Activated CD4-positive, alpha-beta T cell treated with anti-CD3 and anti-CD28 coated beads for 48 hours (primary cell): ENCODE measurements at places on chromosomes 1 and 21.

- no peak for DNase-seq
Measured at GRCh38 chr1:220368352-220369265, 96.4 kb upstream of the RAB3GAP2 start.

DNA sequence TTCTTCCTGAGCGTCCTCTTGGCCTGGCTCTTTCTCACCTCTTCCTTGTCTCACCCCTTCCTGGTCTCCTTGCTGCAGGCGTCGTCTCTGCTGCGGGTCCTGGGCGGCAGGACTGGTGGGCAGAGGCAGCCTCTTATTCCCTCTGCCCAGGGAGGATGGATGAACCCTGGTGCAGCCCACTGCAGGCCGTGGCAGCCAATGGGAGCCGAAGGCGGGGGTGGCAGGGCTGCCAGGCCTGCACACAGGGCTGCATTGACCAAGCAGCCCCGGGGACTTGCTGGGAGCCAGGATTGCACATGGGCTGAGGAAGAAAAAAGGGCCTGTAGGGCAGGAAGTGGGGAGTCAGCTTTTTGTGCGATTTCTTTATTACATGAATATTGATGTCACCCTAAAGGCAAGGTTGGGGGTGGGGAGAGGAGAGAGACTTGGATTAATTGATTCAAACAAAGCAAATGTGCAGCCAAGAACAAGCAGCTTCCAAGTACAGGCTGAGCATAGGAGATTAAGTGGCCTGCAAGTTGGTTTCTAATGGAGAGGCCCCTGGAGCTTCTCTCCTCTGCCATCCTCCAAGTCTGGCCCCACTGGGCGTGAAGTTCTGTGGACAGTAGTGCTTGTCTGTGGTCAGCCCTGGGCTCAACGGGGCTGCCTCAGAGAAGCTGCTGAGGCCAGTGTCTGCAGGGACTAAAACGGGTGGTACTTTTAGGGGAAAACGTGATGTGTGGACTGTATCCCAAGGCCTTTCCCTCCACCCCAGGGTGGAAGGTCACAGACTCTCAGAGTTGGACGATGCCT, at the start of gene S100B:
Gene S100B (minus strand): TSS at position 108 of the 792 bp plus-strand sequence. CDS start 2,667 bp downstream, outside the sequence.
- no peak for DNase-seq

DNA sequence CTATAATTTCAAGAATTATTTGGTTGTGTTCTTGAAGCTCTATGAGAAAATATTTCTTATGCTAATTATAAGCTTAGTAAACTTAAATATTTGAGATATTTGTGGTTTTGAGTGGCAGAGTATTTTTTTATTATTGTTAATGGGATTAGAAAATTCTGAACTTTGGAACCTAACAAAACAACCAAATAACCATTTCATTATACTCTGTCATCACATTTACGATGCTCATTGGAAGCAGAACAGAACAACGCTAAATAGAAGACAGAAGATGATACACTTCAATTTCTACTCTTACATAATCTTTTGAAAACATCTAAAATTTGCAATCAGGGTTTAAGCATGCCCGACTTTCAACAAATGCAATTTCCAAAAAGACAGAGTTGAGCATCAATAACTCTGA, 270.2 kb downstream of the PTPRC start:
- DNase-seq = no peak

- no peak for DNase-seq
Measured at GRCh38 chr1:57067863-57068262, 102.0 kb upstream of the C8B start.

DNA sequence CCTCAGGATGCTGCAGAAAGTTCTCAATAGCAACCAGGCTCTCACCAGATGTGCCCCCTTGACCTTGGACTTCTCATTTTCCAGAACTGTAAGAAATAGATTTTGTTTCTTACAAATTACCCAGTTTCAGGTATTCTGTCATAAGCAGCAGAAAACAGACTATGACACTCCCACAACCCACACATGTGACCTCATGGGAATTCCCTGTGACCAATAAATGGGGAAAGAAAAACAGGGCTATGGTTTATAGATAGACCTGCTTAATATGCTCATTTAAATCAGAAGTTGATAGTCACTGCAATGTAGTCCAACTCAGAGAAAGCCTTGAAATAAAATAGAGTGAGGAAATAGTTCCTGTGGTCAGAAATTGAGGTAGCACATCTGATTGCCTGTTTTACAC, 380.9 kb upstream of the PTBP2 start:
- no peak for DNase-seq

- no peak for DNase-seq
Measured at GRCh38 chr1:187313115-187313514, 484.4 kb downstream of the PLA2G4A start.

DNA sequence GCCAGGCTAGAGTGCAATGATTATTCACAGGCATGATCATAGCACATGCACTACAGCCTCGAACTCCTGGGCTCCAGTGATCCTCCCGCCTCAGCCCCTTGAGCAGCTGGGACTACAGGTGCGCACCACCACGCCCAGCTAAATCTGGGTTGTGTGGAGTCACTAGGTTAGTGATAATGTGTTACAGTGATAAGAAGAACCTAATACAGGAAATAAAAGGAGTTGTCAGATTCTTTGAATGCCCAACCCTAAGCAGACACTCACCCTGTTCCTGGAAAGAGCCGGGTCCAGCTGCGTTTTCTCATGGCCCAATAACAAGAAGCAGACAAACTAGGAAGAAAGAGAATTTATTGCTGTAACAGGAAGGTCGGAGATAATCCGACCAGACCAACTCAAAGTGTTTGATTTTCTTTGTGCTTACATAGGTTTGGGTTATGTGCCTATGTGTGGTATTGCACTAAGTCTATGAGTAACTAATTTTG, 8.8 kb downstream of the IFNGR2 start:
- DNase-seq = no peak

GRCh38 chr1:37765916-37766664, 1.2 kb upstream of the EPHA10 start:
- DNase-seq = peak; percentile 59

DNA sequence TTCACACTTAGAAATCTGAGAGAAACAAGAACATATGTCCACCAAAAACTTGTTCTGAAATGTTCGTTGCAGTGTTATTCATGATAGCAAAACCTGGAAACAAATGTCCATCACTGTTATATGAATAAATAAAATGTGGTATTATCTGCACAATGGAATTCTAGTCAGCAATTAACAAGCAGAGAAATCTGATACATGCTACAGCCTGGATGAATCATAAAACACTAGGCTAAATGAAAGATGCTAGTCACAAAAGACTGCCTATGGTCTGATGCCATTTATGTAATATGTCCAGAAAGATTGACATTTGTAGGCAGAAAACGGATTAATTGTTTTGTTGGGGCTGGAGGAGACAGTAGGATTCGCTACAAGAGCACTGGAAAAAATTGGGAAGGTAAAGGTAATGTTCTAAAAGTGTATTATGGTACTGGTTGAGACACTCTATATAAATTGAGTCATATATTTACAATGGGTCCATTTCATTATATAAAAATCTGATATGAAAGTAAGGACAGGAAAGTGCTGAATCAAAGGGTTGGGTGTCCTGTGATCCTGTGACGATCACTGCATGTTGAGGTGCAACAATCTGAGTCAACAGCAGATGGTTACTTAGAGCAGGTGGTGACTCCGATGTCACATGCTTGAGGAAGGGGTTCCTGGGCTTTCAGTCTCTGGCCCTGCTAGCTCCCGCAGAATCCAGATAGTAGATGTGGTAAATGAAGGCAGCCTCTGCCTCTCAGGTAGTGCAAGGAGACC, 102.1 kb upstream of the NBPF4 start:
- no peak for DNase-seq

DNA sequence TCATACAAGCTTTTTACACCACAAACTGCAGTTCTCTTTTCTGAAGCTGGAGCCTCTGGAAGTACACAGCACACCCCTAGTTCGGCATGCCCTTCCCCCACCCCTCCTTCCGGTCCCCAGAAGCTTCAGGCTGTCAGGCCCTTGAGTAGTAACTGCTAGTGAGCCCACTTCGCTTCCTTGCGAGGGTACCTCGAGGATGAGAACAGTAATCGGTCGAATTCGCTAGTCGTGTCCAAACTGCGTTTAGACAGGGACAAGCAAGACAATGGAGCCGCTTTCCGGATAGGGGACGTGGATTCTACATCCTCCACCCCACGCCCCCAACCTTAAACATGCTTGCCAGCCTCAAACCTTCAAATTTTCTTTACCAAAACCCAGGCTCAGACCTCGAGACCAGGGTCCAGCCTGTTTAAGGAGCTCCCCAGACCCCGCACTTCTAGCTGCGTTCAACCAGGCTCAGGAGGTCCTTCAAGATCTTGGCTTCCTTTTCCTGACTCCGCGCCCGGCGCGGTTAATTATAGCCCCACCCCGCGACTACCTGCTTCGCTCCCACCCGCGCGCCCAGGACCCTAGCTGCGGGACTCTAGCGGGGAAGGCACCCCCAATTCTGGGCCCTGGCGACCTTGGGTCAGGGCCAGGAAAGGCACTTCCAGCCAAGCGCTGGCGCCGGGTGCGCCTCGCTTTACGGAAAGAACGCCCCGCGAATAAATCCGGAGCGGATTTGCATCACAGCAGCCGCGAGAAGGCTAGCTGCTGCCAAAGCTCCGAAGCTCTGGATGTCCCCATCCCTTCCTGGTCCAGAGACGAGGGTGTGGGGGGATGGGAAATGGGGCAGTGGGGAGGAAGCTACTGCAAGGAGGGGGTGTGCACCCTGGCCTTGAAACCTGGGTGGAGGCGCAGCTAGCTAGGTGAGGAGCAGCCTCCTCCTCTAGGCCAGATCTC, 8.1 kb upstream of the TSPAN1 start:
- peak; percentile 49 for DNase-seq

DNA sequence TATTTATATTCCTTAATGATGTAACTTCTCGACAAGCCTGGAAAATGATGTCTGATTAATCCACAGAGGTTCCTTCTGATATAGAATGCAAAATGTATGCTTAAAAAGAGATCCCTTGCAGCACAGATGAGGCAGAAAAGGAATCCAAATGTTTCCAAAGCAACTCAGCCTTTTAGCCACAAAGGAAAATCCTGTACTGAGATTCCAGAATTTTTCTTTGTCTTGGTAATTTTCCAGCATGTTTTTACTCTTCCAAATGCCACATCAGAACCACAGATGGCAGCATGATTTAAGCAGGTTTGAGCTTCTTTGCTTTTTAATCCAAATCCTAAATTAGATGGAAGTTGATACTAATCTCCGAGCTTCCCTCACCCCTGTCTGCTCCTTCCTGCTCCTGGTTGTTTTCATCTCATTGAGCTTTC, 176.4 kb upstream of the PALMD start:
- no peak for DNase-seq

GRCh38 chr1:90048043-90048442, 53.1 kb downstream of the ZNF326 start:
- no peak for DNase-seq

- DNase-seq = no peak
Measured at GRCh38 chr1:183604815-183605214, 14.6 kb upstream of the NCF2 start.

- no peak for DNase-seq
Measured at GRCh38 chr1:10945991-10946509, 66.4 kb upstream of the TARDBP start.

DNA sequence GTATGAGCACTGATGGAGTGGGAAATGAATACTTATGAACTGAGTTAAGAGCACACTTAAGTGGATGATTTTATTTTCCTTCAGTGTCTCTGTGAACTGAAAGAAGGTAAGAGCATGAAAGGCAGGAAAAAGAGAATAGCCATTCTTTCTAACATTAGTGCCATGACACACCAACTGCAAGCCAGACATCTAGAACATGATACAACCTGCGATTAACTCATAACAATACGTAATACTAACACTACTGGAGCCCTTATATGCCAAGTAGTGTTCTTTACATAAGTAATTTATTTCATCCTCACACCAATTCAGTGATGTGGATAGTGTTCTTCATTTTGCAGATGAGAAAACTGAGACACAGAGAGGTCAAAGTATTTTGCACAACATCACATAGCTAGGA, 56.7 kb downstream of the PRRX1 start:
- DNase-seq = no peak

- DNase-seq = peak; percentile 8
Measured at GRCh38 chr1:53362851-53363642, 35.2 kb upstream of the LRP8 start.

- DNase-seq = no peak
Measured at GRCh38 chr1:89733748-89734147, 87.1 kb upstream of the LRRC8D start.

DNA sequence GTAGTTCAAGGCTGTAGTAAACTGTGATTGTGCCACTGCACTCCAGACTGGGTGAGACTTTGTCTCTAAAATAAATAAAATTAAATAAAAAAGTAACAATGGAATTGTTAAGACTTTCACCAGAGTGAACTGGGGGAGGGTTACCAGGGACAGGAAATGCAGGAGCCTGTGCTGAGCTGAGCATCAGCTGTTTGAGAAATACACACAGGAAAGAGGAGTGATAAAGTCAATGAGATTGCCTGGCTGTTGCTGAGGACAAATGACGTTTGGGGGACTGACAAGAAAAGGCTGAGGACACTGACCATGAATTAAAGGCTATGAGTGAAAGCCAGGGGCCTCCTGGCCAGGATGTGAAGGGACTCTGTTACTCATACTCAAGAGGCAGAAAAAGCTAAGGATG, 226.3 kb downstream of the SETD4 start:
- no peak for DNase-seq

DNA sequence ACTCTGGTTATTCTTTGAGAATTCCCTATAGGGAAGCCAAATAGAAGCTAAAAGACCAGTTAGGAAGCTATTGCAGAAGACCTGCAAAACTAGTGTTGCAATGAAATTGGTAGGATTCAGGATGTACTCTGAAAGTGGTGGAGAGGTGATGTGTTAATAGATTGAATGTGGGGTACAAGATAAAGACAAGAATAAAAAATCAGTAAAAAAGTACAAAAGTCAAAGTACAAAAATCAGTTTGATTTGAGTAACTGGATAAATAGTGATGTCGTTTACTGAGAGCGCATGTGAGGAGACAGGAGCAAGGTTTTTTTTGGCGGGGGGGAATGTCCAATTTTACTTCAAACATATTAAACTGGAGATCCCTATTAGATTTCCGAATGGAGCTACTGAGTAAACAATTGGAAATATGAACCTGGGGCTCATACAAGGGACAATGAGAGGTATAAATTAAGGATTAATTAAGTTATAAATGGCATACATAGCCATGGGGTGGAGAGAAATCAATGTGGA, 2.5 kb upstream of the DCAF8 start:
- no peak for DNase-seq

- no peak for DNase-seq
Measured at GRCh38 chr1:154957091-154957657, 1.3 kb upstream of the PBXIP1 start.

- no peak for DNase-seq
Measured at GRCh38 chr1:96076589-96076988, 645.0 kb upstream of the PTBP2 start.

GRCh38 chr1:68521286-68521685, 24.4 kb upstream of the DEPDC1 start:
- no peak for DNase-seq

DNA sequence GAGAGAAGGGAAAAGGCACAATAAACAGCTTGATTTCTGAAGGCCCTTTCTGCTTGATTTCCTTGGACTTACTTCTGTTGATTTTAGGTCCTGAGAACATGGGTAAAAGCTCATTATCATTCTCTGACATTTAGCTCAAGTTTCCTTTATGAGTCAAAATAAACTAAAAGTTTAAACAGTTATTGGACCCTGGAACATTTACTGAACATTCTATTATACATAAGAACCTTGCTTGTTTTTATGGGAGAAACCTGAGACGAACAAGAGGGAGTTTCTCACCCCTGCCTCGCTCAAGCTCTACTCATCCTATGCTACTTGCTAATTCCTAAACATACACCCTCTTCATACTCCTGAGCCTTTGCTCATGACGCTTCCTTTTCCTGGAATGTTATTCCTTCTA, 538.3 kb upstream of the PKN2 start:
- no peak for DNase-seq

GRCh38 chr1:229046251-229046853, 224.6 kb upstream of the RAB4A start:
- DNase-seq = no peak

- DNase-seq = no peak
Measured at GRCh38 chr1:199221371-199222150, 582.7 kb downstream of the PTPRC start.
